ENCODE measurements at places on chromosomes 4 and X.

GRCh38 chr4:94577136-94577535 lies 125.4 kb downstream of the PDLIM5 start:
- peak; percentile 78 for DNase-seq

GRCh38 chrX:24347881-24348280 lies 12.6 kb upstream of the SUPT20HL1 start:
- no peak for DNase-seq

GRCh38 chr4:16864199-16864598 lies 34.2 kb downstream of the LDB2 start:
- DNase-seq = no peak

DNA sequence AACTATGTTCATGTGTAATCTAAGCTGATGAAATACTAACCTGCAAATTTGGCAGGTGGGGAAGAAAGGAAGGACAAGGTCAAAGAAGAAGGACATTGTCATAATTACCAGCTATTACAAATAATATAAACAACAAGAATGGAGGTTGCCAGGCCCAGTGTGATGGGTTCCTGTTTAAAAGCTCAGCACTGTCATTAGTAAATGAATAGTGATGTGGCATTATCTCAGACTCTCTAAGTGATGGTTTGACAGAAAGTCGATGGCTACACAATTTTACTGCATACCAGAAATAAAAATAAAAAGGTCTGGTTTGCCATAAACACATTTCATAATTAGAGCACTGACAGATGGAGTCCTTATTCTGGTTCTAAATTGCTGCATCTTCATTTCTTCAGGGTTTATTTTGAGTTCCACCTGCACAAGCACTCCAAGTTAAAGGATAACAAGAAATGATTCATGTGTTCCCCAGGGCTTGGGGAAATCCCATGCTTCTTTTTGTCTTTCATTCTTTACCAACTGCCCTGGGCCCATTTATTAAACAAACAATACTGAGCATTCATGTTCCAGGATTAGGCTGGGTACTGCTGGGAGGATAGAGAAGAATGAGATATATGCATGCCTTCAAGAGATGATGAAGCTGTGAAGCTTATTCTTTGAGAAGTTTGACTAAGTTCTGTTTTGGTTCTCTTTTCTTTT lies 367.8 kb upstream of the RASGEF1B start:
- peak; percentile 33 for DNase-seq

- DNase-seq = no peak
These were observed 55.8 kb downstream of the POLR2B start for GRCh38 chr4:57034520-57034919.

DNA sequence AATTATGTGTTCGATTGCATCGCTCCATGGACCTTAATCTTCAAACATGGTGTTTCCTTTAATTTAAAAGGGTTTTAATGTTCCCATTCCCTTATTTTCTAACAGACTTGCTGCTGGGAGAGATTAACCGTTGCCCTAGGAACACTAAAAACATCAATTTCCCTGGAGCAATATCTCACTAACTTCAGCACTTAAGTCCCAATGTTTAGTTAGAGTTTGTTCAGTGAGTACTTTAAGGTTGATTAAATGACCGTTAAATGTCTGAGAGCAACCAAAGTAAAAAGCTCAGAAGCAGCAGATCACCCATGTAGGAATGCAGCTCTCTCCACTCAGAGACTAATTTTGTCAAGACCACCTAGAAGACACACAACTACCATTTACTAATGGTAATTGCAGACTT lies 111.2 kb upstream of the PDE5A start:
- no peak for DNase-seq

- DNase-seq = no peak
These were observed 19.7 kb upstream of the PNPLA4 start for GRCh38 chrX:7946960-7947359.

DNA sequence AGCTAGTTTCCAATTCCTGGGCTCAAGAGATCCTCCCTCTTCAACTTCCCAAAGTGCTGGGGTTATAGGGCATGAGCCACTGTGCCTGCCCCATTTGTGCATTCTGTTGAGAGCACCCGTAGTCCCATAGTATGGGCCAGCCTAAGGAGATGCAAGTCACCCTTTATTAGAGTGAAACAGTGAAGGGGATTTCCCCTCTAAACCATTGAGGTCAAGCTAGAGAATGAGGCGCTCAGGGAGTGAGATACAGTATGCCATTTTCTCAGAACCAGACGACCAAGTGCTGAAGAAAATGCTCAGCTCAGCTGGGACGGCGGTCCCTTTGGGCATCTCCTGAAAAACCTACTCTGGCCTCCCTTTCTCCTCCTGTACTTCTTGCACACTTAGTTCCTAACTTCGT lies 18.7 kb downstream of the RNF4 start:
- DNase-seq = no peak

- DNase-seq = no peak
These were observed 108.8 kb upstream of the STIM2 start for GRCh38 chr4:26751838-26752237.

GRCh38 chrX:120439921-120440320 lies 29.2 kb downstream of the LAMP2 start:
- no peak for DNase-seq

- DNase-seq = no peak
These were observed 482 bp upstream of the MBTPS2 start for GRCh38 chrX:21838937-21839333.

All from globus pallidus (tissue), 1 donor.